ENCODE measurements at places on chromosomes 6 and 20.

GRCh38 chr6:29947077-29947980, 5.0 kb downstream of the HLA-A start:
- DNase-seq, result no peak

GRCh38 chr6:142913511-142914047, 31.4 kb downstream of the HIVEP2 start:
- no peak for DNase-seq

DNA sequence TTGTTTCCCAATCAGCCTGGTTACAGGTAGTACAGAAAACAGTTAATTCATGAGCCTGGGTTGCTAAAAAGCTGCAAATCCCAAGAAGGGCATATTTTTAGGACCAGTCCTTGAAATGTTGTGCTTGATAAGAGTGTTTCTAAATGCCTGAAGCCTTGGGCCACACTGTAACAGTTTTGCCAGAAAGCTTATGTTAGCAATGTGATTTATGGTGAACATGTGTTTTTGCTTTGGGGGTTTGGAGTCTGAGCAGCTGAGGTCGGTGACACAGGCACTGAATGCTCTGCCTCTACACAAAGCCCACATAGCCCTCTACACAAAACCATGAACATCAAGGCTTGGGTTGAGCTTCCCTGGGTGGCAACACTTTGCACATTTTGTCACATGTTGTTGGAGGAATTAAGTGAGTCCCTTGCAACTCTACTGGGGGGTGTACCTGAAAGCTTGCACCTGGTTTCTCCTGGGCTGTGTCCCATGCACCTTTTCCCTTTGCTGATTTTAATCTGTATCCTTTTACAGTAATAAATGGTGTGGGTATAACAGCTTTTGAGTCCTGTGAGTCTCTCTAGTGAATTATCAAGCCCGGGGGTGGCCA, 22.2 kb downstream of the AHI1 start:
- no peak for DNase-seq

- no peak for DNase-seq
Observed at GRCh38 chr6:51004380-51004779, 185.7 kb downstream of the TFAP2B start.

DNA sequence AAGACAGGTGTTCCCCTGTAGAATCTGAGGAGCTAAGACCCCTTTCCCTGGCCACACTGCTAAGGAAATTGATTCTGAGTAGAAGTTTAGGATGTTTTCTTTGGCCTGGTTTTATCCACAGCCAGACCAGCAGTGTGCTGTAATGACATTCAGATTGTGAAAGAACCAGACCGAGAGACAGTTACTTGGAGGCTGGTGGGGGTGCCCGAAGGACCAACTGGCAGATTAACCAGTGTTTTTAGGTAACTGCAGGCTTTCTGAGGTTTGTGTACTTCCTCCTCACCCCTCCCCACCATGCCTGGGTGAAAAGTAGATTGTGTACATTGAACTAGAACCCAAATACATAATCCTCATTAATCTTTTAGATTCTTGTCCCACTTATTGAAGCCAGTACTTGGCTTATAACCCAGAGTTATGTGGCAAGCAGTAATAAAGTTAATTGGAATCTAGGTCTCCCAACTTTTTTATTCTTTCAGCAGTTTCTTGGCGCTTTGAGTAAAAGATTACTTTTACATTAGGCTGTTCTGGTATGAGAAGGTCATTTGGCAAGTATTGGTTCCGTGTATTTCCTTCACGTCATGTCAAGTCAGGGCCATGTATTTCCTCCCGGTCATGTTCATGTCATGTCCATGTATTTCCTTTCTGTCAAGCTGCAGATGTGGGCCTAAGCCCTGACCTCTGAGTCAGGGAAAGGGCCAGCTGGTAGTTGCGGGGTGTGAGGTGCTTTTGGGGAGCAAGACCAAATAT, 93.7 kb downstream of the TCP11 start:
- no peak for DNase-seq

GRCh38 chr20:25534845-25535244, 50.5 kb downstream of the NINL start:
- DNase-seq, result no peak

- no peak for DNase-seq
Observed at GRCh38 chr6:46136831-46137230, 7.0 kb downstream of the ENPP4 start.

- no peak for DNase-seq
Observed at GRCh38 chr20:45339084-45339483, 9.1 kb downstream of the SDC4 start.

GRCh38 chr6:105791583-105792318, 294.4 kb upstream of the PRDM1 start:
- no peak for DNase-seq

GRCh38 chr6:103027271-103027931, 1633.9 kb downstream of the GRIK2 start:
- DNase-seq, result no peak

DNA sequence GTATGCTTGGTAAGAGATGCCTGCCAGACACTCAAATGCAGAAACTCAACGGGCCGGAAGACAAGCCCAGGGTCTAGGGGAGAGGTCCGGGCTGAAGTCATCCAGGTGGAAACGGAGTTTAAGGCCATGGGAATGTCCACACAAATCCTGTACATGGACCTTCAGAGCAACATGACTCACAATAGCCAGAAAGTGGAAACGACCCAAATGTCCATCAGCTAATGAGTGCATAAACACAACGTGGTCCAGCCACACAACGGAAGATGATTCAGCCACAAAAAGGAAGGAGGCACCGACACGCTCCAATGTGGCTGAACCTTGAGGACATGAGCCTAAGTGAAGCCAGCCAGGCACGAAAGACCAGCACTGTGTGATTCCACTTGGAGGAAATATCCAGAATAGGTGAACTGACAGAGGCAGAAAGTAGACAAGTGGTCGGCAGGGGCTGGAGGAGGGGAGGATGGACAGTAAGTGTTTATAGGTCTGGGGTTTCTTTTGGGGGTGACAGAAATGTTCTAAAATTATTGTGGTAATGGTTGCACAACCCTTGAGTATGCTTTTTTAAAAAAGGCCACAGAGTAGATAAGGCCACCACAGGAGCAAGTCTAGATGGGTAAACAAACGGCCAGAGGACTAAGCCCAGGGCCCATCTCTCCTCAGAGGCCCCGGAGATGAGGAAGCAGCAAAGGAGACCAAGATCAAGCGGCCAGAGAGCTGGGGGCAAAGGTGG, 105.6 kb downstream of the PREX1 start:
- no peak for DNase-seq
